ENCODE measurements at places on chromosomes 2 and 18.

GRCh38 chr2:58571181-58571852 lies 330.2 kb upstream of the FANCL start:
- peak; percentile 74 for DNase-seq

DNA sequence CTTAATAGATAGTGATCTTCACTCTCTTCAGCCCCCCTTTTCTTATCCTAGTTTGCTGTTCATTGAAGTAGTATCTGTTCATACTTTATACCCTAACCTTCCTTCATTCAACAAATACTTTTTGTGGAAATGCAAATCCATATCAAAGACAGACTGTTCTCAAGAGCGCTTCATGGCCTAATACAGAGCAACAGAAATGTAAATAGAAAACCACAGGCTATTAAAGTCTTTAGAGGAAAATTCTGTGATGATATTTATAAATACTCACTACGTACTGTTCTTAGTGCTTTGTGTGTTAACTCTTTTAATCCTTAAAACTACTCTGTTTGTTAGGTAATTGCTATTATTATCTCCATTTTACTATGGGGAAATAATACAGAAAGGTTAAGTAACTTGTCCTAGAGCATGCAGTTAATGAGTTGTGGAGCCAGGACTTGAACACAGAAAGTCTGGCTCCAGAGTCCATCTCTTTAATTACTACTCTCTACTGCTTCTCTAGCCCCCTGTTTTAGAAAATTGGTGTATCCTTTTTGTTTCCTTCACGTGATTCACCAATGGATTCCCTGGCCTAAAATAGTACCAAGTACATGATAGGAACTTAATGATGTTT lies 2.9 kb downstream of the MDH1 start:
- no peak for DNase-seq

- DNase-seq: no peak
Observed at GRCh38 chr2:158796652-158797051, 1.5 kb downstream of the DAPL1 start.

GRCh38 chr2:148998165-148998830 lies 40.2 kb upstream of the LYPD6B start:
- DNase-seq: no peak

- no peak for DNase-seq
Observed at GRCh38 chr18:77897606-77898005, 648.0 kb downstream of the GALR1 start.

DNA sequence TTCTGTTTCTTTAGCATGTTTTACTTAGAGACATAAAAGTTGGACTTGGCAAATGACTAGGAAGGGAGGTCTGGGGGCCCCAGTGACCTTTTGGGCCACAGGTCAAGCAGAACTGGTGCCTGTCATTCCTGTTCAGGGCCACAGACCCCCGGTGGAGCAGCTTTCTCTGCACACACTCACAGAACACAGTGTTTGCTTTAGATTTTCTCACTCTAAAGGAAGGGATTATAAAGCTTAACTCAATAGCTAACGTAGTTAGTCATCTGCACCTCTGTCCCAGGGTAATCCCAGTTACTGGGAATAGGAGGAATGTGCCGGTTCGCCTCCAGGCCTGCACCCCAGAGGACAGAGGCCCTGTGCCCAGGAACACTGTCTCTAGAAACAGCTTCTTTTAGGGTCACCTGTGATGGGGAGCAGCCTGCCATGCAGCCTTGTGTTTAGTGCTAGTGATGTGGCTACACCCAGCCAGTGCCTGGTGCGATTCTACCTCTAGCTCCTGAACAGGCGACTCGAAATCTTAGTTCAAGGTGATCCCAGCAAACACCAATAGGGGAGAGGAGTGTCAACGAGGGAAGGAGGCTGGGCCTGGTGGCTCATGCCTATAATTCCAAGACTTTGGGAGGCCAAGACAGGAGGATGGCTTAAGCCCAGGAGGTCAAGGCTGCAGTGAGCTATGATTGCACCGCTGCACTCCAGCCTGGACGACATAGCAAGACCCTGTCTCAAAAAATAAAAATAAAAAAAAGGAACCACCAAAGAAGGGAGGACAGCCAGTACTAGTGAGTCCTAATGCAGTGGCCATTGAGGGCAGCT lies 11.6 kb downstream of the SPATA3 start:
- no peak for DNase-seq

DNA sequence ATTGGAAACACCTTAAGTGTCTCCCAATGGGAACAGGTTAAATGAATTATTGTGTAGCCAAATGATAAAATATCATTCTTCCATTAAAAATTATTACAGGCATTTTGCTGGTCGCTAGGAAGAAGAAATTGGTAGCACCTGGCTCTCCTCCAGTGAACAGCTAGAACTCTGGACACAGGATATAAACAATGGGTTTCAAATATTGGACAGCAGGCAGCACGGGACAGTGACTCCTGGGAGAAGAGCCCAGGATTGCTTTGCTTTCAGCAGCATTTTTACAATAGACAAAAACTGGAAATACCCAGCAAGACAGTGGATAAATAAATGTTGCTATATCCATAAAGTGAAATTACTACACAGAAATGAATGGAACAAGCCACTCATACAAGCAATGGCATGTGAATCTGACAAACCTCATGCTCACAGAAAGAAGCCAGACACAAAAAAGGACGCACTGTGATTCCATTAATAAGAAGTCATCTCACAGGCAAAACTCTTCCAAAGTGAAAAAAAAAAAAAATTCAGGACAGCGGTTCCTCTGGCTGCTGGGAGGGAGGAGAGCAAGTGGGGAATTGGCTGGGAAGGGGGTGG lies 50.5 kb downstream of the LAMA1 start:
- DNase-seq: no peak

DNA sequence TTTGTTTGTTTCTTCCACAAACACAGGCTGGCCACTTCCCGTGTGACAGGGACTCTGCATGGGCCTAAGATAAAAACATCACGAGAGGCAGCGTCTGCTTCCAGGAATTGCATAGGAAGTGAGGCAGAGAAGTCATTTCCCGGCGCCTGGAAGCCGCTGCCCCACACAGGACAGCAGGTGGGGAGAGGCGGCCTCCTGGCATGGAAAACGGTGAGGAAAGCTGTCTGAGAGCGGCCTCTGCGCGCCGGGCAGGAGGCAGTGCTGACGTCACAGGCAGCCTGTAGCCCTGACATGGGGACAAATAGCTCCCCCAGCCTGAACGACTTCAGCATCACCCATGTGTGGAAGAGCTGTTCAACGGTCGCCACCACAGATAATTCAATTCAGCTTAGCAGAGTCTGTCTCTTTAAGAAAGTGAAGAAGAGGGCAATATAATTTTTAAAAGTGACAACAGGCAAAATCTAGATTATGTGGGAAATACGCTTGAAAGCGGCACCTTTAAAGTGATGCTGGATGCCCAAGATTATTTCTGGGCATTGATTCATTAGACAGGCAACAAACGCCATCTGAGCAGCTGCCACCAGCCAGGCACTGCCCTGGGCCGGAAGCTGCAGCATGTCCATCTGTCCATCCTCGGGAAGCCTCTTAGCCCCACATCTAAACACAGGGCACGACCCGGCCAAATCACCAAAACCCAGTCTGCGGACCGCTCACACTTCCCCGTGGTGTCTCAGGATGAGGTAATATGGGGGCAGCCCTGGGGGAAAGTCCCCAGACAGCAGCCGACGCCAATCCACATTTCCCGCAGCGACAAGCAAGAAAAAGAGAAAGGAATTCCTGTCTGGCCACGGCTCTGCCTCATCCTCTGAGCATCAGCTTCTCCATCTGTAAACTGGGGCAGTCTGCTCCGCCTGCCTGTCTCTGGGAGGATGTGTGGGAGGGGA lies 138.9 kb downstream of the PXDN start:
- DNase-seq: peak; percentile 96

- DNase-seq: no peak
Observed at GRCh38 chr18:8548186-8548585, 61.1 kb upstream of the RAB12 start.

DNA sequence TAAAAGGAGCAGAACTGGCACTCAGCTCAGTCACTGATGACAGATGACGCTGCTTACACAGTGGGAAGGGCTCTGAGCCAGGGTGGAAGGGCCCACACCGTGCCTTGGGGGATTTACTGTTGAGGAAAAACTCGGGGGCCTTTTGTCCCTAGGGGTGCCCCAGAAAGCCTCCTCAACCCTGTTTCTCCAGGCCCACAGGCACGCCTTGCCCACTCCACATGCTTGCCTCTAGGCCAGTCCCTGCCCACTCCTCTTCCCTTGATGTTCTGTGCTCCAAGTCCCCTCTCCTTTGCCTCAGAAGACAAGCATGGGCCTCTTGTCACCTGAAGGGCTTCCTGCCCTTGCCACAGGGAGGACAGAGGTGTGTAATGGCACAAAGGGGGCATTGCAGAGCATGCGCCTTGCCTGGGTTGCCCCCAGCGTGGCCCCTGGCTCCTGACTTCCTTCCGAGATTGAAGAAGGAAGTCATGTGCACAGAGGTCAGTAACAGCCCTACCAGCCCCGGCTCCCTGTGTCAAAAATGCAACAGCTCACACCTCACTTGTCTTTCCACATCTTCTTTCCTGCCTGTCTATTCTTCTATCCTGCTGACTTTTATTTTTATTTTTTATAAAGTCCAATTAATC lies 65.1 kb downstream of the LIPG start:
- DNase-seq: no peak

DNA sequence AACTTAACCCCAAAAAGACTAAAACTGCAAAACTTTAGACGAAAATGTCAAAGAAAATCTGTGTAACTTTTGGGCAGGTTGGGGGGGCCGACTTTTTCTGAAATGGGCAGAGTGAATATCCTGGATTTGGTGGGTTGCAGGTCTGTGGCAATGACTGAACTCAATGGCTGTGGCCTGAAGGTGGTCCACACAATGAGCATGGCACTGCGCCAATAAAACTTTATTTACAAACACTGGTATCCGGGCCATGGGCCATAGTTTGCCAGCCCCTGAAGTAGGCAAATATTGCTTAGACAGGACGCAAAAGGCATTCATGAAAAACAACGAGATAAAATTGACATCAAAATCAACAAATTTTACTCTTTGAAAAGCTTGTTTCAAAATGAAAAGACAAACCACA lies 66.2 kb downstream of the RTP5 start:
- no peak for DNase-seq

GRCh38 chr18:34592481-34592880 lies 117.6 kb upstream of the DTNA start:
- no peak for DNase-seq

DNA sequence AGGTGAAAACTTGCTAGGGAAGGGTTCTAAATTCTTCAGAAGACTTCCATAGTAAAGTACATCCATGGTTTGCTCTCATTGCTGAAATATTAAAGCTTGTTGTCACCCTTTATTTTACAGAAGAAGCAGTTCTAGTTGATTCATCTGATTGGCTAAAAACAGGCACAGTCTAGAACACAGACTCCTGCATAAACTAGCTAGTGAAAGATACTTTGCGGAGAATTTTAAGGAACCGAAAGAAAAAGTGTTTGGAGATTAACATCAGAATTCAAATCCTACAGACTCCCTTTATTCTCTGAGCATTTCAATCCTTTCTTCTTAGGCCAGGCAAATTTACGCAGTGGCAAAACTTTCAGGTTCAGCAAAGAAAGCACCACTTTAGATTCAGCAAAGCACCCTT lies 1076.5 kb upstream of the ZEB2 start:
- no peak for DNase-seq

- no peak for DNase-seq
Observed at GRCh38 chr18:76822506-76823160, at the start of gene ZNF236. Gene ZNF236 (plus strand): TSS chr18:76822557. CDS start chr18:76822608, 51 bp downstream.

GRCh38 chr2:12930391-12930790 lies 213.7 kb downstream of the TRIB2 start:
- no peak for DNase-seq

GRCh38 chr2:211033765-211034164 lies 477.4 kb downstream of the CPS1 start:
- DNase-seq: no peak

GRCh38 chr2:179528576-179529069 lies 264.0 kb upstream of the SESTD1 start:
- no peak for DNase-seq

DNA sequence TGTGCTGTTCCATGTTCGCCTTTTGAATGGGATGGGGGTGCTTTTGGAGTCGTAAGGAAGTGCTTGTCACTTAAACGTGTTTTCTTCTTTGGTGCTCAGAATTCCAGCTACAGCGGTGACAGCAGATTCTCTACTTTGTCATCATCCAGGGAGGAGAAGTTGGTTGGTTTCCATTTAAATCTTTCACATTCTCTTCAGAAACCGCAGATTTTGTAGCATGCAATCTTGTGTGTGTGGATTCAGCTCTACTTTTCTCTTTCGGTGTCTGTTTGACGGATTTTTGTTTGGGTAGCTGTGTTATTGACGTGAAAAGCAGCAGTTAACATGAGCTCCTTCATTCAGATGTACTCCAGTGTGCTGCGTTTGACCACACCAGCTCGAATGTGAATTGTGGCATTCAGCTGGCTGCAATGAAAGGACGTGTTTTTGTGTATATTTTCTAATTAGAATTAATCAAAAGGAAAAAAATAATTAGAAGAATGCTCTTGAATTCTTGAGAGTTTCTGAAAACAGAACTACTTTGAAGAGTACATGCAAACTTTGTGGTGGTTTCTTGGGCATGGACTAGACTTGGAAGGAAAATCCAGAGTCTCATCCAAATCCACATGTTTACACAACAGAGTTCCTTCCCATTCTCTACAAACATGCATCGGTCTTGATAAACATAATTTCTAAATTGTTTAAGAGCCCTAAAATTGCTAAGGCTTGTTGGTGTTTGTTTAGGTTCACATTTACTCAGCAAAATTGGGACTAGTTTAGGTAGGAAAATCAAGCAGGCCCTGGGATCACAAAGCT lies 68.7 kb upstream of the RBM44 start:
- DNase-seq: no peak

DNA sequence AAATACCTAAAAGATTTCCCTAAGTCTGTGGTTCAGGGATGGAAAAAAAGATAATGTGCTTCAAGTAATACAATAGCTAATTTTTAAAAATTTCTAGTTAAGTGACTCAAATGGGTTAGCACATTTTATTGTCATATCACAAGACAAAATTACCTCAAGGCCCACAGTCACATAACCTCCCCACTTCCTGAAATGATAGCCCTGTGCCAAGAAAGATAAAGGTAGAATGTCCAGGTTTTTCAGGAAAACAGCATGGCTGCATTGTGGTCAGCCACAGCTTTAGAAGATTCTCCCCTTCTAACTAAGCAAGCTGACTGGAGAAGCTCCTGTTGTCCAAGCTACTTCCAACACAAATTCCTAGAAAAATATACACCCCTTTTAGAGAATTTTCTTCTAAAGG lies 127.1 kb upstream of the SLC35G4 start:
- no peak for DNase-seq

GRCh38 chr2:25354116-25354515 lies 12.4 kb upstream of the DNMT3A start:
- peak; percentile 61 for DNase-seq

DNA sequence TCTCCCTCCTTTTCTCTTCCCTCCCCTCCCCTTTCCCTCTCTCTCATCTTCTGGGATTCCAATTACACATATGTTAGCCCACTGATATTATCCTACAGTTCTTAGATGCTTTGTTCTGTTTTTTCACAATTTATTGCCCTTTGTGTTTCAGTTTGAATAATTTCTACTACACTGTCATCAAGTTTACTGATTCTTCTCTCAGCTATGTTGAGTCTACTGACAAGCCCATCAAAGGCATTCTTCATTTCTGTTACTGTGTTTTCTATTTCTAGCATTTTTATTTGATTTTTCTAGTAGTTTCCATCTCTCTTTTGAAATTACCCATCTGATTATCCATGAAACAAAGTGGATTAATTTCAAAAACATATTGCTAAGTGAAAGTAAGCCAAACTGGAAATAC lies 219.6 kb downstream of the TNS1 start:
- no peak for DNase-seq
